Esophagus squamous epithelium (tissue), 5 donors: ENCODE measurements at places on chromosomes 6 and 20.

DNA sequence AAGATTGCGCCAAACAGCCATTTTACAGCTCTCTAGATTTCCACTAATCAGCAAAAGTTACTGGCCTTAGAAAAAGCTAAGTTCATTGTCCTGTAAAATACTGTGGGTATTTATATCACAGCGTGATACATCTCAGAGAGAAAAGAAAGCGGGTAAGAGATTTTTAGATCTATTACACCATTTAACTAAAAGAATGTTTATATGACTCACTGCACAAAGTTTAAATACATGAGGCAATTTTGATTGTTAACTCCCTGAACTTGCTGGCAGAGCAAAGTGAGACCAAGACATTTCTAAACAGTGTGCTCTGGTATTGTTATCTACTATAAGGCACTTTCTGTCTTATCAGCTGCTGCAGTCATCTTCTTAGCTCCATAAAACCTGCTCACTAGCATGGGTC lies 314.3 kb downstream of the EPHA7 start:
- DNase-seq = no peak

- DNase-seq = no peak
These were observed 203.8 kb upstream of the MAP3K7 start for GRCh38 chr6:90790696-90791095.

DNA sequence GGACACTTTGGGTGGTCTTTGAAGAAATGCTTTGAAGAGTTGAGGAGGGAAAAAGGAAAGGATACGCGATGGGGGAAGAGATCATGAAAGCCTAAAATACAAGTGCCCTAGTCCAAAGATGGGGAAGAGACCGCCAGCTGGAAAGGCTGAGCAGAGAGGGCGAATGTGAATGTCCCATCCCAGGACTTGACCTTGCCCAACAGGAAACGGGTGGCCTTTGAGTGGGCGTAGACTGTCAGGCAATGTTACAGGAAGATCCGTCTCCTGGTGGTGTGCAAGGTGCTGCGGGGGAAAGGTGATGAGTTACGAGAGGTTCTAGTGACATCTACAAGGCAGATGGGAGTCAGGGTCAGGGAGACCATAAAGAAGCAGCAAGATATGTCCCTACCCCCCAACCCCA lies 55.0 kb upstream of the TBXT start:
- no peak for DNase-seq

DNA sequence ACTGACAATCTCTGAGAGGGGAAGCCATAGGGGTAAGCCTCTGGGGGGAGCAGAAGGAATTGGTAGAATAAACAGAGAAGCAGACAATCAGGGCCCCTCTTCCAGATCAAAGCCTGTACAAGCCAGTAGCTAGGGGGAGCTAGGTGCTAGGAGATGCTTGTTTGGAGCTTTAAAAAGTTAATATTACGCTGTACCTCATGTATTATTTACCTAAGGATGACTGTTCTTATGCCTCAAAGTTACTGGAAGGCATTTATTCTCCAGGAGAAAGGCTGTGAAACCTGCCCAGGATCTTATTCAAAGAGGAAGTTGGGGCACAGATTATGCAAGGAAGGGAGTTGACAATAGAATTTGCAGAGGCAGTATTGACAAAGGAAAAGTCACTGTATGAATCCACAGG lies 111.8 kb upstream of the SLC35F1 start:
- no peak for DNase-seq

- no peak for DNase-seq
These were observed 54.0 kb downstream of the TMEM242 start for GRCh38 chr6:157269261-157269794.

GRCh38 chr6:169052462-169052861 lies 201.2 kb downstream of the THBS2 start:
- no peak for DNase-seq
